Kidney (tissue), 22 donors: ENCODE measurements at places on chromosomes 1 and 21.

GRCh38 chr1:41742219-41742618, 176.5 kb downstream of the HIVEP3 start:
- DNase-seq: no peak

GRCh38 chr21:45266518-45267389, 20.9 kb downstream of the POFUT2 start:
- no peak for DNase-seq

- DNase-seq: no peak
These were observed 22.9 kb downstream of the ANGPTL7 start for GRCh38 chr1:11211925-11212587.

- DNase-seq: no peak
These were observed 86.1 kb downstream of the RRAGC start for GRCh38 chr1:38773483-38773882.

DNA sequence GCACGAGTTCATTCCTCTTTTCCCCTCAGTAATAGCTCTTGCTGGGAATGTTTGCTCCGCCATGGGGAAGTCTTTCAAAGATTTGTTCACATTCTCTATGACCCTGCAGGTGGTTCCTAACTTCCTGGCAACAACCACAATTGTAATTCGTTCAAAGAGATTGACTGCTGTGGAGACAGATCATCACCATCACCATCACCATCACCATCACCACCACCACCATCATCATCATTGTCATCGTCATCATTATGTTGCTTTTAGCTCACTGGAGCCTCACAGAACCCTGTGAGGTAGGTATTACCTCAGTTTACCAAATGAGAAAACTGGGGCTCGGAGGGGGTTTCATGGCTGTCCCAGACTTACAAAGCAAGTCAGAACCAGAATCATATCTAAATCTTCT, 30.9 kb downstream of the COA7 start:
- no peak for DNase-seq

DNA sequence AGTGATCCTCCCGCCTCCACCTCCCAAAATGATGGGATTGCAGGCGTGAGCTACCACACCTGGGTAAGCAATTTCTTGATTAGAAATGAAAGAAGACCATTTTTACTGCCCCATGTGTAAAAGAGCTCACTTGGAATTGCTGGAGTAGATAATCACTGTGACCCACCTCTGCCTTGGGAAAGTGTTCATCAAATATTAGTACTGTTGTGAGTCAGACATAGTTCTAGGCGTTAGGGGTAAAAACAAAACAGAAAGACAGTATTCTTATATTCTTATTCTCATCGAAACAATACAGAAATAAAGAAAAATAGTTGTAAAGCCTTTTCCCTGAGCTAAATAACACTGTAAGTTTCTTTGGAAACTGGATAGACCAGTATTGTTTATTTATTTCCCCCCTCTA, 36.2 kb downstream of the CELF3 start:
- no peak for DNase-seq

DNA sequence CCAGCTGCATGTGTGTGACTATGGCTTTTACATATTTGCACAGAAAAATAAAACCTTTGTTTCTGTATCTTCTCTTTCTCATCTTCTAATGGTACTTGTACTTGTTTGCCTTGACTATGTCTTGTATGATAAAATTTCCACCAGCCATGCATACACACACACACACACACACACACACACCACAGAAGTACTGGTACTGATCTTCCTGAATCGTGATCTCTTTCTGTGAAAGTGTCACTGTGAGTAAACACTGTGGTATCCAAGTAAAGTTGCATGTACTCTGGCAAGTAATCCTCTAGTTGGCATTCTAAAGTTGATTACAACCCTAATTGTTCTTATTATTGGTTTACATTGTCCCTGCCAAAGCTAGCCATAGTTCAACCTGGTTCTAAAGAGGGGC, 176.7 kb downstream of the CRB1 start:
- no peak for DNase-seq

- DNase-seq: no peak
These were observed 9.8 kb downstream of the RGS8 start for GRCh38 chr1:182674346-182675246.

DNA sequence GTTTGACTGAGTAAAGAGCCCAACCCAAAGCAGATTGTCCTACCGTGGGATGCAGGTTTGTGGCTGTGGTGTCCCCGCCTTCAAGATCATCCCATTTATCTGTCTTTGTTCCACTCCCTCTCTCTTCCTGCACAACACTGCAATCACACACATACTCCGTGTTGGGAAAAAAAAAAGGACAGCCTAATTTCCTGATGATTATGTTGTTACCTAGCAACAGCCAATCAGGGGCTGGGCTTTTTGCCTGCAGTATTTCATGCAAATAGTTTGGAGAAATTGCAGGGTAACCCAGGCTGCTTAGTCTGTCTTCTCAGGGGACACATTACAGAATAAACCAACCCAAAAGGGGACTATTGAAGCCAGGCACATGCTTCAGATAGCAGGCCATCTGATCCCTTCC, 38.3 kb downstream of the PHC2 start:
- peak; percentile 89 for DNase-seq

DNA sequence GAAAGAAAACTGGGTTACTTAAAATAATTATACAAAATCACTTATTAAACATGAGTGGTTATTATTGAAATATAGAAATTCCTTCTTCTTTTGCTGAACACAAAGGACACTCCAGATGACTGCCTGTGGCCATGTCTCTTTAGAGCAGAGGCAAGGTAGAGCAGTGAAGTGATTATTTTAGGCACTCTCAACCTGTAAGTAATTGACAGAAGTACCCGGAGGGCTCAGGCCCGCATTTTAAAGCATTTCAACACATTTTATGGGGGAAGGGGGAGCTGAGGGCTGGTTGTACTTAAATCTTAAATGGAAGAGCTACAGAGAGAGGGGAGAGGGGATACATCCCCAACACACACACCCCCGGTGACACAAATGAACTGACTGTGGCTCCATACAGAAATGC, 10.2 kb downstream of the OSCP1 start:
- DNase-seq: no peak

DNA sequence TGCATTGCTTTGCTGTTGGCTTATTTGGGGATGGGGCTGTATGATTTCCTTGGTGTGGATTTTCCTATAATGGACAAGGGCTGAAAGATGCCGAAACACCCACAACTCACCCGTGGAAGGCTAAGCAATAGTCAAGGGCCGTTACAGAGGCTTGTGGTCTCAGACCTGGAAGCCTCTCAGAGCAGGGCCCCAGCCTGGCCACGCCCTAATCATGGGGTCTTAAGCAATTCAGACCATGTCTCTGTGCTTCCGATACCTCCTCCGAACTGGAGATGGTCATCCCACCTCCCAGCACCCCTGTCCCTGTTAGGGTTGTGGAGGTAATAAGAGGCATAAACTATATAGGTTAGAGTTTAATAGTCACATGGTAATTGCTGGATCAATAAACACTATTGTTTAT, 3.4 kb downstream of the ABCG1 start:
- no peak for DNase-seq

GRCh38 chr1:14891991-14892390, 261.6 kb upstream of the TMEM51 start:
- no peak for DNase-seq

DNA sequence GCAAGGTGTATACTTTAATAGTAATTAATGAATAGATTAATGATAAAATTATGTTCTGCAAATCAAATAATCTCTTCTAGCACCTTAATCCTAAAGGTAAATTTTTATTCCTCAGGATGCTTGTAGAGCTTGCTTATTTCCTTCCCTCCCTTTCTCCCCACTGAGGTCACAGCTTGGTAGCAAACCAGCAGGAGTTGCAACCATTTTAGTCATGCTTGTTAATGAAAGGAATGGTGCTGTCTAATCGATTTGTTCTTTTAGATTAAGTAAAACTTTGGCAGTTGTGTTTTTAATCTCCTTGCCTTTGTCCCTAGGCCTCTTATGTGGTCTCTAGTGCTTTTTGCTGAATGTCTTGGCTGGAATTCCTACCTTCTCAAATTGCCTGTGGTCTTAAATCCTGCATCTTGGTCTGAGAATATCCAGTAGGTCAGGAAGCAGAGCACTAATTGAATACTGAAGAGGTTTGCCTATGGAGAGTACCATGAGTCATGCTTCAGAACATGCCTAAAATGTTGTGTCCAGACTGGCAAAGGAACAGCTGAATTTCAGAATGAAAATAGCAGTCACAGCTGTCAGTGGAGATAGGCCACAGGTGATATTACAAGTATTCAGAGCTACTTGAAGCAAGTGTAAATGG, 36.3 kb upstream of the RWDD3 start:
- DNase-seq: no peak

DNA sequence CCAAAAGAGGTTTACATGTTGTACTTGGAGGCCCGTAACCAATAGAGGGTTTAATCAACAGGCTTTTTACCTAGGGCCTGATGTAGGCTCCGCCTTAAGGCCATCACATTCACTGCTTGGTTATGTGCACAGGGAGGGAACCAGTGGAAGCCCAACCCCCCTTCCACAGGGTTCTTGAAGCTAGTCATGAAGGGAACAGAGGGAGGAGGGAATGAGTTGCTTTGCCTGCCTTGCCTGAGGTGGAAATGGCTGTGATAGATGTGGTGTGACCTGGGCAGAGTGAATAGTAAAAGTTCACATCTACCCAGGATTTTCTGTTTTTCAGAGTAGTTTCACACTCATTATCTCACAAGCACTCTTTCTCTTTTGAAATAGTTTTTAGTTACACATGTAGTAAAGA, 215.1 kb downstream of the ST6GALNAC3 start:
- no peak for DNase-seq

- DNase-seq: peak; percentile 72
These were observed 34.6 kb downstream of the CFAP57 start for GRCh38 chr1:43206600-43207228.

DNA sequence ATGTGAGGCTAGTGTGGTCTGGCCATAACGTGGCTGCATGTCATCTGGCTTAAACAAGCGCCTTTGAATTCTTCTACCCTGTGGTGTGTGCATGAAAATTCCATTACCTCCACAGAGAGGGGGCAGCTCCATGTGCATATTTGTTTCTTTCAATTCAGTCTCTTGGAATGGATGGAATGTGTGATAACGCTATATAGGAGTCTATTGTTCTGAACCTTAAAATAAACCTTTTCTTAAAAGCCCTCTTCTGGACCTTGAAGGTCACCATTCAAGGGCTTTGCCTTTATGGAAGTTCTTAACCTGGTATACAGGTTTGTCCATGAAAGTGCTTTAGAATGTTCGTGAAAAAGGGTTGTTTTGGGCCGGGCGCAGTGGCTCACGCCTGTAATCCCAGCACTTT, 118.2 kb upstream of the ADGRL2 start:
- no peak for DNase-seq

DNA sequence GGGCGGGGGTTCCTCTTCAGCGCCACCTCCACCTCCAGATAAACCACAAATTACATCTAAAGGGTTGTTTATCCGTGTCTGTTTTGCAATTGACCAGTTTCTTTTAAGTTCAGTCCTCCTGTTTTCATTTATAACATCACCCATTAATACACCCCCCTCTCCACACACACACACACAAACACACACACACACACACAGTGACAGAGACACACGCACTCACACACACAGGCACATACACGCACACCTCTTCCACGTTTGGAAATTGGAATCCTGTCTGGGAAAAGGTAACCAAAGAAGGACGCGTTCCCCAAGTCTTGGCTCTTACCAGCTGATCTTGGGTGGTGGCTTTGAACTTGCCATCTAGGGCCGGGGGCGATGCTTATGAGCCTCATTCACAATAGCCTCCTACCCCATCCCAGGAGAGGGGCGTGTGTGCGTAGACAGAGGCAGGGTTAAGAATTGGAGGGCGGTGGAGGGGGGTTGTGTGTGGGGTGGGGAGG, 442 bp upstream of the CSMD2 start:
- DNase-seq: no peak

DNA sequence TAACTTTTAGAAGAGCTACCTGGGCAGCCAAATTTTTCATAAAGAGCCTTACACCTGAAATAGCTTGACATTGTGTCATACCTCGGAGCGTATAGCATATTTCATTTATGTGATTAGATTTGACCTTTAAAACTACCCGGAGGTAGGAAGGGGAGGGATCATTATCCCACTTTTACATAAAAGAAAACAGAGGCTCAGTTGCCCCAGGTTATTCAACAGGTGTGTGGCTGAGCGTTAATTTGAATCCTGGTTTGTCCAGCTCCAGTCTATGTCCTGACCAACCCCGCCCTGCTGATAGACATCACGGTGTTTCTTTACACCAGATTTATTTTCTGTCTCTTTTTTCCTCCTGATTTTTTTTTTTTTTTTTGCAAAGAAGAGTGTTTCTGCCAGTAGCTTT, 39.7 kb downstream of the PBX1 start:
- DNase-seq: peak; percentile 22

DNA sequence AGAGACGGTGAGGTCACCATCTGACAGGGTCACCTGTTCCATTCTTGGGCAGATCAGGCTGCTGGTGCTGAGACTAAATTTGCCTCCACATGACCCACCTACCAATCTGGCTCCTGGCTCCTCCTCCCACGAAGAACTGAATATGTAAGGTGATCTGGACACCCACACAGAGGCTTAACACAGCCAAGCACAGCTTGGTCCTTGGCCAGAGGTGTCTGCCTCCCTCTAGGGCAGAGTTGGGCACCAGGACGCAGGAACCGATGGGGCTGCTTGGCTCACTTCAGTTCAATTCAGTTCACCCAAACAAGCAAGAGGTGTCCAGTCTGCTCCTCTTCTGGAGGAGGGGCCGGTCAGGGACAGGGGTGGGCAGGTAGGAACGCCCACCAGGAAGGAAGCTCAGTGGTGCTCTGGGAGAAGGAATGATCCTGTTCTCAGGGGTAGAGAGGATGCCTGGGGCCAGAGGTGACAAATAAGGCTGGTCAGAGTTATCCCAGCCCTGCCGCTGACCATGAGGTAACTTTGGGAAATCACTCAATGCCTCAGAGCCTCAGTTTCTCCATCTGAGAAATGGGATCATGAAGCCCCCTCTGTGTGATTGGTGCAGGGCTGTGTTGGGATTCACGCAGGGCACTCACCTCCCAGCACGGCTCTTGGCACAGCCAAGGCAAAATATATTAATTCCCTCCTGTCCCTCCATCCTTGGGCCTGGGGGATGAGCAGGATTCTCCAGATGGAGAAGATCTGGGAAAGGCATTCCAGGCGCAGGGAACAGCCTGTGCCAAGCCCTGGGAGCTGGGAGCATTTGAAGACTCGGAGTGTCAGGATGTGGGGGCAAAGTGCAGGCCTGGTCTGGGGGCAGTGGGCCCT, 284.5 kb downstream of the PTPRU start:
- DNase-seq: no peak
